Activated CD8-positive, alpha-beta memory T cell treated with anti-CD3 and anti-CD28 coated beads for 48 hours (primary cell): ENCODE measurements at places on chromosomes 7 and 10.

DNA sequence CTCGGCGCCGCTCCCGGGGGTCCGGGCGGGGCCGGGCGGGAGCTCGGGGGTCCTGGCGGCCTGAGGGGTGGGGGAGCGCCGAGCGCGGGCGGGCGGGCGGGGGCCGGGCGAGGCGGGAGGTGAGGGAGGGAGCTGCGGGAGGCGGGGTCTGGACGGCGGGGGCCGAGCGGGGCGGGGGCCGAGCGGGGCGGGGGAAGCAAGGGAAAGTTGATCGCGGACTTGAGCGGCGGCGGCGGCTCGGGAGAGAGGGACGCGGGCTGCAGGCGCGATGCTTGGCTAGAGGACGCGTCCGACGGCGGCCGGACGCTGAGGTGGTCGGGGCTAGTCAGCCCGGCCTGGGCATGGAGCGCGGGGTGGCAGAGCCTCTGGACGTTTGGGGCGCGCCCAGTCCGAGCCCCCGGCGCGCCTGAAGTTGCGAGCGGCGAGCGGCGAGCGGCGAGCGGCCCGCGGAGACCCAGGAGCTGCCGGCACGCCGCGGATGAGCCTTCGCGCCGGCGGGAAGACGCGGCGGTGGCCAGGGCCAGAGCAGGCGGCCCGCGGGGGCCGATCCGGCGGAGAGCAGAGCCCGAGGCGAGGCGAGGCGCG, at the start of gene CDH23:
Gene CDH23 (plus strand): TSS at position 210 of the 585 bp plus-strand sequence. CDS start 42,912 bp downstream, outside the sequence.
- DNase-seq, result no peak

- DNase-seq, result no peak
These were observed 123.4 kb downstream of the DYNC2I1 start for GRCh38 chr7:158979635-158980351.

DNA sequence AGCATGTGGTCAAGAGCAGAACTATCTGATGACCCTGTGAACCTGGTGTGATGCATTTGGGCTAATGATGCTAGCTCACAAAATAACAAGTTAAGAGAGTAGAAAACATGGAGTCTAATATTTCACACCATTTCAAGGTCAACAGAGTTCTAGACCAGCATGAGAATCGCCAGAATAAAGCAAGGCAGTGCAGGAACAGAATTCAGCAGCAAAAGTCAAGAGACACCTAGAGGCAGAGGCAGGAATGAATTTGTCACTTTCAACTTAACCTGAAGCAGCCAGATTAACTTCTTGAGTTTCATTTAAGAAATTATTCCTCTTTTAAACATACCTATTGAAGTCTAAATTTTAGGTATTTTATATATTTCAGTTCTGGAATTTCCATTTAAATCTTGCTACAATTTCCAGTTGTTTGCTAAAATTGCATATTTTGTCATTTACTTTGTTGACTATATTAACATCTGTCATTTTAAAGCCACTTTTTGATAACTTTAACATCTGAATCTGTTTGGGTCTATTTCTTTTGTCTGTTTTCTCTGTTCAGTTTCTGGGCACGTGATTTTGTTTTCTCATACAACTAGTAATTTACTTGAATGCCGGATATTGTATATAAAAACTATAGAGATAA, 44.2 kb upstream of the PRSS58 start:
- no peak for DNase-seq

DNA sequence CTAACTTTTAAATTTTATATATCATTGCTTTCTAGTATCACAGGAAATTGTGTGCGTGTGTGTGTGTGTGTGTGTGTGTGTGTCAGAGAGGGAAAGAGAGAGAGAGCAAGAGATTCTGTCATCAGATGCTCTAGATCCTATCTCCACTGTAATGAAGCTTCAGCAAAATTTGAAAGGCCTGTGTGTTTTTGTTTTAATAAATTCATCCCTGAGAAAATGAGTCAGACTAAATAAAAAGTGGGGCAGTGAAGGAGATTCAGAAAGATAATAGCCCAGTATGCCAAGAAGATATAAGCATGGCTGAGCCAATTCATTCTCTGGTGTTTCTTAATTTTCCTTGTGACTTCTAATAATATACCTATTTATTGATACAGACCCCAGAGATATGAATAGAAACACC, 184.2 kb upstream of the TMEM196 start:
- no peak for DNase-seq

- no peak for DNase-seq
These were observed 29.5 kb downstream of the CUX1 start for GRCh38 chr7:101846800-101847538.

DNA sequence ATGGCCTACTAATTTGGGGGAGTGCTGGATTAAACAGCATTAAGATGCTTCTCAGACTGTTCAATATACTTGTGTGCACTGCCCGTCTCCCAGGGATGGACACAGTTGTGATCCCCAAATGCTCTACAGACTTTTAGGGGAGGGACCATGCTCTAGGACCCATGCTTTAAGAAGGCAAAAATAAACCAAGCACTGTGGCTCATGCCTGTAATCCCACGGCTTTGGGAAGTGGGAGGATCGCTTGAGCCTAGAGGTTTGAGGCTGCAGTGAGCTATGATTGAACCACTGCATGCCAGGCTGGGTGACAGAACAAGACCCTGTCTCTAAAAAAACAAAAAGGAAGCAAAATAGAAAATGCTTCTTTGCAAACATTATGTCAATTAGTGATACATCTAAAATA, 102.6 kb downstream of the VOPP1 start:
- no peak for DNase-seq

DNA sequence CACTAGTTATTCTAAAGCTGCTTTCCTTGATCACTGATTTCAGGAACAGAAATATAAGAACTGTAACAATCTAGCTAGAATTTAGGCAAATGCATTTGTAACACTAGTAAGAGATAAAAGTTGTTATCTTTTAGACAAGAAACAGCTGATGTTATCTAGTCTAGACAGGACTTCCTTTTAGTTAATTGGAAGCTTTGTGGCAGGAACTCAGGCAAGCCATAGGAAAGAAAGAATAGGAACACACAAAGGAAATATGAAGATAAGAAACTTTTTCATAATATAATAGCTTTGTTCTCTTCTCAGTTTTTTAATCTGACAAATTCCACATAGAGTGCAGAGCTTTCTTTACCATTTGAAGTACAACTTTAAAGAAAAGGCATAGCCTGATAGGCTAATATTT, 59.0 kb upstream of the AGR3 start:
- DNase-seq, result no peak

- no peak for DNase-seq
These were observed 148.0 kb downstream of the LRRN3 start for GRCh38 chr7:111238886-111239285.

GRCh38 chr10:131739206-131739605, 161.6 kb upstream of the PPP2R2D start:
- DNase-seq, result no peak

GRCh38 chr7:1669954-1670893, at the start of gene ELFN1:
TSS of gene ELFN1 (plus strand) at chr7:1670277. CDS start at chr7:1744597, 74,320 bp downstream.
- no peak for DNase-seq

DNA sequence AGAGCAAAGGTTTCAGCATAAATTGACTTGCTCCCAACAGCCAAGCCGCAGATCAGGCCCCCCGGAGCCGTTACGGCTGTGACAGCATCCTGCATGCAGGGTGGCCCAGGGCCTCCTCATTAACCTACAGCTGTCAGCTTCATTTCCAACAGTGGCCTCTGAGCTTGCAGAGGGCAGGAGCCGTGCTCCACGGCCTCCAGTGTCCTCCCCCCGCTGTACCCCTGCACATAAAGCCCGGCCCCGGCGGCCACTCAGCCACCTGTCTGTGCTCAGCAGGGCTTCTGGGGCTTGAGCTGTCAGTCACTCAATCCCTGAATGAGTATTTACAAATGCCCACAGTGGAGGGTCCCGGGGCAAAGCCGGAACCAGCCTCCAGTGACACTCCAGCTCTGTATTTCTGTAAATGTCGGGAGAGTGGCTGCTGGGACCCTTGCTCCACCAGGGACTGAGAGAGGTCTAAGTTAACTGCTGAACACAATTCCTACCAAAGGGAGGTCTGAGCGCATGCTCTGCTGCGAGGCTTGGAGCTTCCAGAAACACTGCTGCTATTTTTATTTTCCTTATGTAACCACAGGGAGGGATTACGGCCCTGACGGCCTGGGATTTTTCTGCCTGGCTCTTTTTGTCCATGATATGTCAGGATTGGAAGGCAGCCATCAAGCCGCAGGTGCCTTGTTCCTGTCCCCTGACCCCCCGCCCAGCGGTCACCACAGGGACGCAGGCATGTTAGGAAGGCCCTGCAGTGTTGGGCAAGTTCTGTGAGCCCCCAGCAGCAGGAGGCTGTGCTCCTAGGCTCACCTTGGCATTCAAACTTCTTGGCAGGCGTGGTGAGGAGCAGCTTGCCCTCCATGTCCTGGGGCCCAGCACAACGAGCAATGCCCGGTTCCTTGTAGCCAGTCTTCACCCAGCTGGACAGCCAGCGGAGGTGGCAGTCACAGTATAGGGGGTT, 165.0 kb downstream of the SLIT1 start:
- no peak for DNase-seq
